ENCODE measurements at places on chromosomes 6 and 20.

GRCh38 chr6:35483062-35483461 lies 13.8 kb downstream of the TEAD3 start:
- no peak for DNase-seq

GRCh38 chr20:48287552-48288170 lies 502.4 kb upstream of the SULF2 start:
- no peak for DNase-seq

- DNase-seq = no peak
These were observed 3.5 kb downstream of the SCML4 start for GRCh38 chr6:107820338-107821261.

DNA sequence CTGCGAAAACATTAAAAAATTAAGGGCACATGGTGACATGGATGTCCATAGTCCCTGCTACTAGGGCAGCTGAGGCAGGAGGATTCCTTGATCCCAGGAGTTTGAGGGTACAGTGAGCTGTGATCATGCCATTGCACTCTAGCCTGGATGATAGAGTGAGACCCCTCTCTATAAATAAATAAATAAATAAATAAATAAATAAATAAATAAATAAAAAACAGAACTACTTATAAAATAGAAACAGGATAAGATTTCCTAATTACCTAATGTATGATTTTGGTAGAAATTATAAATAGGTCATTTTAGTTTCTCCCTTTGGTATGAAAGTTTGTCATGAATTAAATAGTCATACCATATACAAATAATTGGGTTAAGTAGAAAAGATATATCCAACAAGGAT lies 916.2 kb downstream of the GRIK2 start:
- DNase-seq = no peak
